ENCODE measurements at places on chromosomes 4 and X.

GRCh38 chr4:26455571-26455970, 34.7 kb downstream of the CCKAR start:
- no peak for DNase-seq

- DNase-seq: no peak
Observed at GRCh38 chr4:143581331-143581946, 67.9 kb downstream of the SMARCA5 start.

DNA sequence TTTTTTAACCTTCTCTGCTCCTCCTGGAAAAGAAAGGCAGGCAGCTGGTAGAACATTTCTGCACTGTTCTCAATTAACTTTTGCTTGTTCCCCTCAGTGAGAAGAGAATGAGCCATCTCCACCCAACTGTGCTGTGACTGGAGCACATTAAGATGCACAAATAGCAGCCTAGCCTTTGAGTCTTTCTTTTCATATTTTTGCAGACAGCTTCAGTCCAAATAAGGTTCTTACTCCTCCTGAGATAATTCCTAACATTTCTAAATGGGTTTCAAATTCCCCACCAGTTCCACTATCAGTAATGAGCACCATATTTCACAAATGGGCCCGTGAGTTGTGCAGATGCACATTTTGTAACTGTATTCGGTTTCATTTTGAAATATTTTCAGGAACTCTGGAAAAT, 118.6 kb downstream of the SPCS3 start:
- no peak for DNase-seq

- DNase-seq: no peak
Observed at GRCh38 chrX:12480956-12481355, 310.3 kb upstream of the PRPS2 start.

DNA sequence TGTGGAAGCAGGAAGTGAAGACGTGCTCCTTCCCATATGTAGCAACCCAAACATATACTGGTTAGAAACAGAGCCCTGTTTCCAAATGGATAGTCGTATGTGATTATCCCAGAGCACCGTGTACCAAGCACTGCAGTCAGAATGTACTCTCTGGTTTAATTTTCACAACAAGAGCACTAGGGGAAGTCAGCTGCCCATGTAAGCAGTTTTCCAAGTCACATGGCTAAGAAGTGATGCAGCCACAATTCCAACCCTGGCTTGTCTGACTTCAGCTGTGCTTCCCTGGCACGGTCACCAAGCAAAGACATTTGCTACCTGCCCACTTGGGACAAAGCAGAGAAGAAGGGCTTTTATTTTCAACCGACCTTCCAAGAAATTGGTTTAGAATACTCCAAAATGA, 28.2 kb upstream of the CEP135 start:
- no peak for DNase-seq

DNA sequence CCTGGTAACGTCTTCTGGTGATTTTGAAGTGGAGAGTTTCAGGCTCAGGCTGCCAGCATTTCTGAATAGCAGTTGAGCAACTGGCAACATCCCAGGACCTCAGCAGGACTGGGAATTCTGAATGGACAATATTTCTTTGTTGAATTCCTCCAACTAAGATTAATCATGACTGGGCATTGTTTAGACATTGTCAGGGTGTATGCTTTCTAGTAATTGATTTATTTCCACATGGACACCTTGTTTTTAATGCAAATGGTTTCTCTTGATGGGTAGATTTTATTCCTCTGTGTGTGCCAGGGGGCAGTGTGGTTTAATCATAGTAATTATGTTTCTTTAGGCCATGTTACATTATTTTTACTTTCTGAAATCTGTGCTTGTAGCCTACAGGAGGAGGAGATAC, 1004.7 kb upstream of the LCORL start:
- peak; percentile 5 for DNase-seq

DNA sequence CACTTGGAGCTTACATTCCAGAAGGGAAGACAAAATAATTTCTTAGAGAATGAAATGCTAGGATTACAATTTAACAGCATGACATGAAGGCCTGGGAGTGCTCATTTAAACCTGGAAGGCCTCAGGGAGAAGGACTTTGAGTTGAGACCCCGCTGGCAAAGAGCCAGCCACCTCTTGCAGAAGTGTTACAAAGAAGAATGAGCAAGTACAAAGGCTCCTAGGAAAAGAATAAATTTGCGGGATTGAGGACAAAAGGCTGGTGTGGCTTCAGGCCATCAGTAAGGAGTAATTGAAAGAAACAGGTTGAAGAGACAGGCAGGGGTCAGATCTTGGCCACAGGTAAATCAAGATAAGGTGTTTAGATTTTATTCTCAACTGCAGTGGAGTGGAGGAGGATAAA, 3.1 kb upstream of the ELOVL6 start:
- DNase-seq: no peak

- no peak for DNase-seq
Observed at GRCh38 chr4:138204507-138204906, 37.6 kb downstream of the SLC7A11 start.

GRCh38 chr4:154944996-154945395, 163.9 kb downstream of the RBM46 start:
- no peak for DNase-seq

DNA sequence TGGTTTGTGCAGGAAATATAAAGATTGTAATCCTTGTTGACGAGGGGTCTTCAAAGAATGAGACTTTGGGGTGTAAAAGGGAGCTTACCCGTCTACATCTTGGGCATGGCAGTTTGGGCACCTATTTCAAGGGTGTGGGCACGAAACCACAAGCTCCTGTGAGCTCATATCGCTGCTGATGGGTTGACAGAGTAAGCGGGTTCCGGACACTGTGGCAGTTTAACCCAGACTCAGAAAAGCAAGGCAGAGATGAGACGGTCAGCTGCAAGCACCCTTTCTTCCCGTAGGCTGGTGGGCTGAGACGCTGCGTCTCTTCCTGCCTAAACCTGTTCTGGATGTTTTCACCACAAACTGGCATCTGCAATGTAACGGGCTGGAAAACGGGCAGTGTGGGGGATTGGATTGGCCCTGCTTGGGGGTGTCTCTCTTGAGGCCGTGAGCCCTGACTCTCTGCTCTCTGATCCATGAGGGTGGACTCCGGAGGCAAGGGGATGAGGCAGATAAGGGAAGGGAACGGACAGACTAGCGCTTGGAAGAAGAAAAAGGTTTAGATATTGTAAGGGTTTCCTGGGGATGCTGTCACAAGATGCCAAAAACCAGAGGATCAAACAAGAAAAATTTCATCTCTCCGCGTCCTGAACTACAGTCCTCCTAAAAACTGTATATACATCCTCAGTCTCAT, 237.5 kb downstream of the SHOX start:
- DNase-seq: no peak

DNA sequence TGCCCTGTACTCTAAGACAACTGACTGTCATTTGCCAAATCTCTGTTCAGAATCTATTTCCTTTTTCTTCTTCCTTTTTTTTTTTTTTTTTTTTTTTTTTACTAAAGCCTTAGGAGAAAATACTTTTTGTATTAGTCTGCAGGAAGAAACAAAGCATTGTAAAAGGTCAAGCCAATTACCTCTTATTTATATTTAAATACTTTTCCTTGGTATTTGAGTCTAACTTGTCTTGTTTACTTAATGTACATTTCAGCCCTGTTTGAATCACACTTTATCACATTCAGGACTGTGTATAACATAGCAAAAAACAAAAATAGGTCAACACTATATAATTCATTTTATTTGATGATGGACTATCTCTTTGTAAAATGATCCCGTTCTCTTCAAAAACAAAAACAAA, 262.2 kb downstream of the RPA4 start:
- no peak for DNase-seq

GRCh38 chr4:1045193-1045594, 33.8 kb downstream of the FGFRL1 start:
- no peak for DNase-seq

- DNase-seq: no peak
Observed at GRCh38 chr4:121330180-121330665, 50.6 kb downstream of the QRFPR start.

DNA sequence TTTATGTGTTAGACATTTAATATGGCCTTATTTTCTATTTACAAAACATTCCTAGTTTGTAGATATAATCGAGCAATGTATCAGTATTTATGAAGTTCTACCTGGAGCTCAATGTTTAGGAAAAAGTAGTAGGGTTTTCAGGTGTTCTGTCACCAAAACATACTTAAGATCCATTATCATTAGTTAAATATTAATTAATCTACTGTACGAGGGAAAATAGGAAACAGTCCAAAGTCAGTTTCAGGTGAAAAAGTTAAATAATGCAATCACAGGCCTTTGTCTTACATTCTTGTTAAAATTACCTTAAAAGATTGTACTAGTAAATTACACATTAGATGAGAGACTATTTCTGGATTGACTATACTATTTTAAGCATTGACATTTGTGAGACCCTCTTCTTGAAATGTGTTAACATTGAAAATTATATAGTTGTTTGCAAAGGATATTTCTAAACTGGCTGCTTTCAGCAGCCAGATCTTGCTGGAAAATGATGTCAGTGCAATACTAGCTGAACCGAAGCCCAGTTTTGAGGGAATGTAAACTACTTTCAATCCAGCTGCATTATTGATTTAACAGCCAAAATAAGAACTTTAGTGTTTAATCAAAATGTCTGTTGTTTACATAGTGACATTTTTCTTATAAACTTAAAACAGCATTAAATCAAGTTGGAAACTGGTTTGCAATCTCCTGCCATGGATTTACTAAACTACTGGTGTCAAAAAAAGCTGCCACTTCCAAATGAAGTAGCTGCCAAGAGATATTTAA, 19.3 kb downstream of the GUCY1B1 start:
- DNase-seq: no peak

DNA sequence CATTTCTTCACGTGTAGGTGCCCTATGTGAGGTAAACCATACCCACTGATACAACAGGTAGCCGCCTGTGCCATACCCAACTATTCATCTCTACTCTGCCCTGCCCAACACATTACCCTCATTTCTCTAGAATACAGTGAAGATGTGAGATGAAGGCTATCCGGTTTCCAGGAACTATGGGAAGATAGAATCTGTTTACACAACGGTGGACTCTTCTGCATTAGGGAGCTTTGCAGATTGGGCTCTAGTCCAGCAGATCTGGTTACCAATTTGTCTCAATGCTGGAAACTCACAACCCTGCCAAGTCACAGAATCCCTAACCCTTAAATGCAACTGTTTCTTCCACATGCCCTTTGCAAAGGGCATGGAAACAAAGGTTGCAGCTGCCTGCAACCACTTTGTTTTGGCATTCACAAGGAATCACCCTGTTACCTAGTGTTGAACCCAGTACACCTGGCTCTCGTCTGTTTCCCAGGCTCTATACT, 6.4 kb upstream of the SLAIN2 start:
- DNase-seq: no peak

- DNase-seq: no peak
Observed at GRCh38 chrX:153903238-153903980, 1.1 kb upstream of the AVPR2 start.

- no peak for DNase-seq
Observed at GRCh38 chr4:58301376-58301999, 1191.3 kb upstream of the IGFBP7 start.

DNA sequence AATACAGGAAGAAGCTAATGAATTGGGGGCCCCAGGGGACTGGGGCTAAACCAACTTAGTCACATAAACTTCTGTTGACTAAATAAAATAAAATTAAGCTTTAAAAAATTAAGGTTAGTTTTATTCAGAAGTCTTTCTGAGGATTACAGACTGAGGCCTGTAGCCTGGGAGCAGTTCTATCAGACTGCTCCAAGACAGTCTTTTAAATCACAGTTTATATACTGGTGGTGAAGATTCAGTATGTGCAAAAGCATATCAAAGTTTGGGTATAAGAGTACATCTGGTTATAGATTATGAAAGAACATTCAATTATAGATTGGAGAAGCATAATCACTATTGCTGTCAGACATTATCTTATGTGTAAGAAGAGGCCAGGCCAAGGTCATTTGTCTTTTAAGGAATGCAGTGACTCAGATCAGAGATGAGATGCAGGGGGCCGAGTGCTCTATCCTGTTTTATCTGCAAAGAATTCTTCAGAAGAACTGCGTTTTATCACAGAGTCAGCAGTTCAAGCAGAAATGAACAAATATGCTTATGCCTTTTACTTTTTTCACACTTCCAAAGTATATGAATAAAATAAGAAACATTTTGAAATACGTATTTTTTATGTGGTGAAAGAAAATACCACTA, 109.4 kb downstream of the PDHA2 start:
- DNase-seq: no peak

DNA sequence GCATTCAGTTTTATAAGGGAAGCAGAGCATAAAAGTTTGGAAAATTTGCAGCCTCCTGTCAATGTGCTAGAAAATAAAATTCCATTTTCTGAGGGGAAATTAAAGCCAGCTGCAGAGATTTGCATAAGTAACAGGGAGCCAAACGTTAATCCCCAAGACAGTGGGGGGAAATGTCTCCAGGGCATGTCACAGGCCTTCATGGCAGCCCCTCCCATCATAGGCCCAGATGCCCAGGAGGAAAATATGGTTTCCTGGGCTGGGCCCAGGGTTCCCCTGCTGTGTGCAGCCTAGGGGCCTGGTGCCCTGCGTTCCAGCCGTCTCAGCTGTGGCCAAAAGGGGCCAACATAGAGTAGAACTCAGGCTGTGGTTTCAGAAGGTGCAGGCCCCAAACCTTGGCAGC, 9.3 kb downstream of the RNF4 start:
- no peak for DNase-seq

DNA sequence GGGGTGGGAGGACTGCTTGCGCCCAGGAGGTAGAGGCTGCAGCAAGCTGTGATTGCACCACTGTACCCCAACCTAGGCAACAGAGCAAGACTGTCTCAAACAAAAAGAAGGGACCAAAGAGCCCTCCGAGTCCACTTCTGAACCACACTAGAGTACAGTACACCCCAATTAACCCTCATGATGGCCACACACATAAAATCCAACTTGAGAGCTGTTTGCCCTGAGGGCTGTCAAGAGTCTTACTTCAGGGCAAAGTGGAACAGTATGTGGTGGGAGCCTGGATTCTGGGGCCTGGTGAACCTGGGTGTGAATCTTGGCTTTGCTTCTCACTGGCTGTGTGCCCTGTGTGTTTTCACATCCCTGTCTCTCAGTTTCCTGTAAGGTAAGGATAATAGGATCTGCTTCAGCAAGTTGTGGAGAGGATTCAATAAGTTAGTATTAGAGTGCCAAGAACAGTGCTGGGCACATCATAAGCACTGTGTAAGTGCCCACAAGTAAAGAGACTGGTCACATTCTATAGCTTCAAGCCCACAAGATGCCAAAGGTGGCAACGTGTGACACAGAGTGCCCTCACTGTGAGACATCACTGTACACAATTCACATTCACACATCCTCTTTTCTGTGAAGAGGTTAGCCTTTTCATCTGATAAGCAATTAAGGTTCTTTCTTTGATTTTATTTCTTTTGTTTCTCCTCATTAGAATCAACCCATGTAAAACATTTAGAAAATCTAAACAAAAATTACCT, 52.1 kb downstream of the LEF1 start:
- no peak for DNase-seq
